ENCODE measurements at places on chromosomes 5 and 9.

- no peak for DNase-seq
These were observed 25.7 kb downstream of the SYK start for GRCh38 chr9:90827181-90827871.

DNA sequence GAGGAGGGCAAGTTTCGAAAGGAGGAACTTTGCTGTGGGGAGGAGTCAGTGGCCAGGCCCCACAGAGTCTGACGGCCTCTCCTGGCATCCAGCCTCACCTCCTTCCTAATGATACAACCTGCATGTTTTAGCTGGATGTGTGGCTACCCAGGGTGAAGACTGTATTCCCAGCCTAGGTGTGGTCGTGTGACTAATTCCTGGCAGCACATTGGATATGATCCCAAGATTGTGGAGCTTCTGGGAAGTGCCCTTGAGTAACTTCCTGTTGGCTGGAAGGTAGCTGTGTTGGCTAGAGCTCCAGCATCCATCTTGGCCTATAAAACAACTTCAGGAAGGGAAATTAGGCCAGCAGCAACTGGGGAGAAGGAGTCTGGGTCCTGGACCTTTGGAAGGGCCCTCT, 19.0 kb upstream of the LPCAT1 start:
- DNase-seq: no peak

- peak; percentile 69 for DNase-seq
These were observed at the start of gene SLC25A48 for GRCh38 chr5:135834639-135835529. Gene SLC25A48 (plus strand): TSS chr5:135834663. CDS start chr5:135834848, 185 bp downstream.

GRCh38 chr9:36986468-36987408, 47.3 kb downstream of the PAX5 start:
- DNase-seq: no peak

GRCh38 chr5:1462358-1462757, 17.1 kb upstream of the SLC6A3 start:
- DNase-seq: no peak

DNA sequence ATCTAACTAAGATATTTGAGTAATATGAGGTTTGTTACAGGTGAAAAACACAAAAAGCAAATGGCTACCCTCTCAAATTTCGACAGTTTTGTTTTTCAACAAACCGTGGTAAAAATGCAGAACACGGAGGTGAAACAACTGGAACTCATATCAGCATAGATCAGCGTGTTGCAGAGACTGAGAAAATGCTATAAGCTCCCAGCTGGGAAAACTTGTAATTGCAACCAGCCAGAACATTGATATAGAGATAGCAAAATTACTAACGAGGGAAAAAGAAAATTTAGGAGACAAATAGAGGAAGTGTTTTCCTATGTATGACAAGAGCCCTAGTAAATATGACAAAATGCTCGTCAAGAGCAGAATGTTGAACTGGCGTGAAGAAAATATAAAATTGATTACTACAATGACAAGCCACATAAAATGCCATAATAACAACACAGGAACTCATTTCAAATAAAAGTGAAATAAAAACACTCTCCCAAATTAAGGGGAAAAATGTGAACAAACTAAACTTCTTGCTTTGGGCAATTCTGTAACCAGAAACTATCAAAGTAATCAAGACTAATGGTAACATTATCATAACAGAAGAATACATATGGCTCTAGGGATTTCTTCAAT, 1989.8 kb downstream of the EFNA5 start:
- DNase-seq: no peak

GRCh38 chr5:2295476-2295875, 412.8 kb upstream of the IRX4 start:
- DNase-seq: no peak

- DNase-seq: no peak
These were observed 350.5 kb upstream of the DAB2 start for GRCh38 chr5:39775086-39775796.

GRCh38 chr5:108521841-108522506, 140.1 kb upstream of the FBXL17 start:
- DNase-seq: peak; percentile 80

- DNase-seq: no peak
These were observed 13.3 kb downstream of the ANXA6 start for GRCh38 chr5:151144275-151144674.

DNA sequence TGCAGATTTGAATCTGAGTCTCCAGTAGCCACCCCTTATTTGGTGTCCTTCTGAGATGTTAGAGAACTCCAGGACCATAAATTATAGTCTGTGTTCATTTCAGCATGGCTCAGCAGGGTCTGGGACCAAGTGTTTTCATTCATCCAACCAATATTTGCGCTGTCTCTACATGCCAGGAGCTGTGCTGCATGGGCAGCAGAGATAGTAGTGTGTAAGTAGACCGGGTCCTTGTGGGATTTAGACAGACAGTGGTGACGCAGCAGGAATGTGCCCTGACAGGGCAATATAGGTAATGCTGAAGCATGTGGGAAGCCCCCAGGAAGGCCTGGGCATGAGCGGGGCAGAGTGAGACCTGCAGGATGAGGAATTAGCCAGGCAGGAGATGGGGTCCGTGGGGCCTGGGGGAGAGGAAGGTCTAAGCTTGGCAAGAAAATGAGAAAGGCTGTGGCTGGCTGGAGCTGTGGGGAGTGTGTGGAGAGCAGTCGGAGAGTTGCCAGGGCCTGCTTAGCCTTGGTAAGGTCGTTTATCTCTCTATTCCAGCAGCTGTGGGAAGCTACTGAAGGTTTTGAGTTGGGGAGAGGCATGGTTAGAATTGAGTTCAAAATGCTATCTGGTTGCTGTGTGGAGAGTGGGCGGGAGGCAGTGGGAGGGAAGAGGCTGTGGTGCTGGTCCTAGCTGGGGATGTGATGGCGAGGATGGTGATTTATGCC, 16.8 kb downstream of the STXBP1 start:
- no peak for DNase-seq

DNA sequence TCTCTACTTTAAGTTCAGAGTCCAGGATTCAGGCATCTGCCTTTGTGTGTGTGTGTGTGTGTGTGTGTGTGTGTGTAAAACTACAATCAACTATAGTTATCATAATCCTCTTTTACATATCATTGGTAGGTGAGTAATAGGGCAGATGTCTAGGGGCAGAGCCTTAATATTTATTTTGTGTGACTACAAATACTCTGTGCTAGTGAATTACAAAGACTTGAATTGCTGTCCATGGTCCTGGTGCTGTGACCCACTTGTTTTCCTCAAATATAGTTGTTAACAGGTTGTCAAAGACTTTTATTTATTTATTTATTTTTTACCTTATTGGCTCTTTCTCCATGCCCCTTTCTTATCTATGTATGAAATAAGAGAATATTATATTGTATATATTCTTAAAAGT, 196.8 kb downstream of the ANXA1 start:
- no peak for DNase-seq

- DNase-seq: no peak
These were observed 231.0 kb downstream of the ARHGEF28 start for GRCh38 chr5:73856997-73857396.

GRCh38 chr9:121732886-121733285, 81.5 kb downstream of the DAB2IP start:
- DNase-seq: no peak

DNA sequence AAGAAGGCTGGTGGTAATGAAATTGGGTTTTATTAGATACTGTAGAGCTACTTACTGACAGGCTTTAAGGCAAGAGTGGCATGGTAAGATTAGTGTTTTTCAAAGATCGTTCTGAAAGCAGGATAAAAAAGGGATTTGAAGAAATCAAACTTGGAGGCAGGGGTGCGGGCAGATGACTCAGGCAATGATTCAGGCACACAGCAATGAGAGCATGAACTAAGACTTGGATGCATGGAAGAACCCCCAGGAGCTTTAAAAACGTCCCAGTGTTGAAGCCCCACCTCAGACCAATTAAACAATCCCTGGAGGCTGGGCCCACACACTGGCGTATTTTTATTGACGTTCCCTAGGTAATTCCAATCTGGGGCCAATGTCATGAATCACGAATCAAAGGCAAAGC, 102.5 kb downstream of the SREK1 start:
- DNase-seq: no peak

GRCh38 chr5:90475436-90475980, 844 bp downstream of the POLR3G start:
- DNase-seq: no peak

DNA sequence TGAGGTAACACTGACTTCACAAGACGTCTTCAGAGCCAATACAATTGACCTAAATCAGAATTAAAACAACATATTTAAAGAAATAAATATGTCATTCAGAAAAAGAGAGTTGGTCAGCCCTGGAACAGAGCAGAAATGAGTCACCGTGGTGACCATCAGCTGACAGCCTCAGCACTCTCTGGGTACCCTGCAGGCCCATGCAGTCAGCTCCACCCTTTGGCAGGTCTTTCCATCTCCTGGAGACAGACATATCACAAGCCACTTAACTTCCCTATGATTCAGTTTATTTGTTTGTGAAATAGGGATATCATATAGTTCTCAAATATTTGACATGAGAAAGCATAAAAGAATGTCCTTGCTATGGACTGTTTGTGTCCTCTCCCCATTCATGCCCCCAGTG, 151.6 kb upstream of the MEF2C start:
- DNase-seq: no peak

DNA sequence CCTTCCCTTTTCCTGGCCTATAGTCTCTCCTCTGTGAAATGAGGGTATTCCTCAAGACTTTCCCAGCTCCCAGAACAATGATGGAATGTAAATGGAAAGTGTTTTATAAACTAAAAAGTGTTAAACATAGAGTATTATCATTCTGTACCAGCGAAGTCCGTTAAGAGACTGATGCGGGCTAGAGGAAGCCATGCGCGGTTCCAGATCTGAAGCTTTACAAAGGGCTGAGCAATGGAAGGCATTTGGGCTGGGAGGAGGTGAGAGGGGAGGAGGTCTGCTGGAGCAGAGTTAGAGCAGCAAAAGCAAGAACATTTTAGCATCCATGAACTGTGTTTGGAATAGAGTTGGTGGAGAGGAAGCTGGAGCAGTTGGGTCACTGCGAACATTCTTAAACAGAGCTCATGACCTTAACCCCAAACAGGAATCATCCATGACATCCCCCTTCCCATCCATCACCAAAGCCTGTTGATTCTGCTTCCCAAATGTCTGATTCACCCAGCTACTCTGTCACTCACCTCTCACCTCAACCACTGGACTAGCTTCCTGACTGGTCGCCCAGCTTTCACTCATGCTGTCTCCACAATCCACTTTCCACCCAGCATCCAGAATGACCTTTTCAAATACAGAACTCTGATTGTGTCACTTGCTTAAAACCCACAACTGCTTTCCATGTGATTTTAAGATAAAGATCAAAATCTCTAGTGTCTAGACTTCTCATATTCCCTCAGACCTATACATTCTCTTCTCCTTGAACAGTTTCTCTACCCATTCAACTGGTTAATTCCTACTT, 37.1 kb downstream of the CDK5RAP2 start:
- no peak for DNase-seq

- no peak for DNase-seq
These were observed 604.5 kb downstream of the GABRG2 start for GRCh38 chr5:162672061-162672460.

GRCh38 chr5:152900332-152900731, 495.3 kb upstream of the NMUR2 start:
- DNase-seq: no peak

DNA sequence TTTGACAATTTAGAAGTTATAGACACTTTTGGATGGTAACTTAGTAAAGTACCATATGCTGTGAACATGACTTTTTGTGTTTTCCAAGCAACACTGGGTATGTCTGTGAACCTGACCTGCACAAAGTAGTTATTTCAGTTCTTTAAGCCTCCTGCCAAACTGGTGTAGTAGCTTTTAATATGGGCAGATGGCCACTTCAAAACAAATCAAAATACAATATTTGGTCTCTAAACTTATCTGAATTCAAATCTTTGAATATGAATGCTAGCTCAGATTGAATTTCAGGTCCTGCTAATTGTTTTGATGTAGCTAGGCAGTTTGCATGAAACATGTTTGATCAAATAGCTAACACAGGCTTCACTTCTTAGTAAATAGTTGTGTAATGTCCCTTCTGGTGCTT, 1176.7 kb upstream of the CDH9 start:
- DNase-seq: no peak

DNA sequence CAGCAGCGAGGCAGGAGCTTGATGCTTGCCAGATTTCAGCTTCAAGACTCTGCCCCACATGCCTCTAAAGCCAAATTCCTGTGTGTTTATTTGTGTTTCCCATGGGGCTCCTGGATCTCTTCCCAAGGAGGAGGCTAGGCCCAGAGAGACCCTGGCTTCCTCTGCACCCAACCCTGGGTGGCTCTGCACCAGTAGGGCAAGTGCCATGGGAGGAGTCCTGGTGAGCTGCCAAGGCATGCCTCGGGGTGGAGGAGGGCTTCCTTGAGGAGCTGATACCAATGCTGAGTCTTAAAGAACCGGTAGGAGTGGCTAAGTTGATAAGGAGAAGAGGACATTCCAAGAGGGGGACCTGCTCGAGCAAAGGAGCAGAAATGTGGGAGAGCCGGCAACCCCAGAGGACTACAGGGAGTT, 6.8 kb upstream of the TIFAB start:
- no peak for DNase-seq

GRCh38 chr5:96256795-96257470, 176.1 kb downstream of the PCSK1 start:
- DNase-seq: no peak

- DNase-seq: peak; percentile 69
These were observed 28.4 kb upstream of the SSBP2 start for GRCh38 chr5:81779125-81779915.

DNA sequence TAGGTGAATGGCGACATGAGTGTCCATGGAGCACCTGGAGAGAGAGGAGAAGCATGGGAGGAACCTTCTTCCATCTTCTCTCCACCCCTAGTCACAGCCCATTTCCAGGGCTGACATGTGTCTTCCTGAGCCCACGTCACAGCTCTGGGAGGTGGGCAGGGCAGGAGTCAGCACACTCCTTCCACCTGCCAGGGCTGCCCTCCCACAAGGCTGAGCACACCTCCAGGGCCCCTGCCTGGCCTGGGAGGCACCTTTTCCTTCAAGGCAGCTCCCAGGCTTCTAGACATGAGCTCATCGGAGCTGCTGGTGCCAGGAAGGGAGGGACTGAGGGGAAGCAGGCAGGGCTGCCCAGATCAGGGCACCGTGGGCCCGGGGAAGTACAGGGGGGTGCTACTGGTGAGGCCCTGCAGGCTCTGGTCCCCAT, 13.6 kb upstream of the SYNPO start:
- peak; percentile 44 for DNase-seq

DNA sequence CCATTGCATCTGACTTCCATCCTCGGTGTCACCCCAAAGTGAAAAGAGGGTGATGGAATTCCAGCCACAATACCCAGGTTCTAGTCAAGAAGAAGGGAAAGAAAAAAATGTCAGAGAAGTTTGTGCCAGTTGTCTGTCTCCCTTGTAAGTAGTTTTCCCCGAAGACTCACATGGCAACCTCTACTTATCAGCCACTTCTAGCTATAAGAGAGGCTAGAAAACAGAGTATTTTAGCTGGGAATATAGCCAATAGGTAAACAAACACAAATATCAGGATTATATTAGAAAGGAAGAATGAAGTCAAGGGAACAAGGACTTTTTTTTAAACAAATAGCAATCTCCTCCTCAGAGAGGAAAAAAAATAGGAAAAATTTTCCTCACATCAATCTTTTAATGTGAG, 12.2 kb upstream of the ISL1 start:
- no peak for DNase-seq

GRCh38 chr5:145934276-145934675, 2.1 kb upstream of the SH3RF2 start:
- no peak for DNase-seq
